ENCODE measurements at places on chromosomes 16 and 17. TPM values are rescaled to one million over a fixed set of nuclear protein-coding genes. Genes with fewer than 3 reads are reported as not detected.

Gene PRKCA
- 24.0 TPM for total RNA-seq

Gene PRCD
- 0.86 TPM for total RNA-seq

Gene KCTD19
- total RNA-seq, result not detected

Gene RUNDC3A
- total RNA-seq, result not detected

Gene UQCRC2
- 134 TPM for total RNA-seq

DNA sequence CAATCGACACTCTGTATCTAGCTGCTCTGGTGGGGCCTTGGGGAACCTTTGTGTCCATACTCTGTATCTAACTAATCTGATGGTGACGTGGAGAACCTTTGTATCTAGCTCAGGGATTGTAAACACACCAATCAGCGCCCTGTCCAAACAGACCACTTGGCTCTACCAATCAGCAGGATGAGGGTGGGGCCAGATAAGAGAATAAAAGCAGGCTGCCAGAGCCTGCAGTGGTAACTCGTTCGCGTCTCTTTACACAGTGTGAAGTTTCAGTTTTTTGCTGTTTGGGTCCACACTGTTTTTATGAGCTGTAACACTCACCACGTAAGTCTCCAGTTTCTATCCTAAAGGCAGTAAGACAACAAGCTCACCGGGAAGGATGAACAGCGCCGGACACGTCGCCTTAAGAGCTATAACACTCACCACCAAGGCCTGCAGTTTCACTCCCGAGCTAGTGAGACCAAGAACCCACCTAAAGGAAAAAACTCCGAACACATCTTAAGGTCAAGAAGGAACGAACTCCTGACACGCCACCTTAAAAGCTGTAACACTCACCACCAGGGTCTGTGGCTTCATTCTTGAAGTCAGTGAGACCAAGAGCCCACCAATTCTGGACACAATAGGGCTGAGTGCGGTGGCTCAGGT lies 64.6 kb downstream of the KPNA2 start:
- DNase-seq, result no peak

GRCh38 chr16:66746048-66746447 lies 5.4 kb downstream of the DYNC1LI2 start:
- no peak for DNase-seq

DNA sequence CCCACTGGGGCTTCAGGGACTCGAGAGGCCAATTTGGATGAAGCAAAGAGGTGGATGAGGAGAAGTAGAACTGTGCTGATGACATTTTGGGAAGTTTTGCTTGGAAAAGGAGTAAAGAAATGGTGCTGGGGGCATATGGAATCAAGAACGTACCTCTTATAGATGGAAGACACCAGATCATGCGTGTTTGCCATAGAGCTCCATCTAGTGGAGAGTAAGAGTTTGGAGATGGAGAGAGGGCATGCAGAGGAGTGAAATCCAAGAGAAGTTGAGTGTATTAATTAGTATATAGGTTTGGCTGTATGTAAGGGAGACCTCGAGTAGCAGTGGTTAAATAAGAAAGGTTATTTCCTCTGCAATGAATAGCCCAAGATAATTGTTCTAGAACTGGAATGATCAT lies 56.0 kb downstream of the SHISA6 start:
- DNase-seq, result no peak

DNA sequence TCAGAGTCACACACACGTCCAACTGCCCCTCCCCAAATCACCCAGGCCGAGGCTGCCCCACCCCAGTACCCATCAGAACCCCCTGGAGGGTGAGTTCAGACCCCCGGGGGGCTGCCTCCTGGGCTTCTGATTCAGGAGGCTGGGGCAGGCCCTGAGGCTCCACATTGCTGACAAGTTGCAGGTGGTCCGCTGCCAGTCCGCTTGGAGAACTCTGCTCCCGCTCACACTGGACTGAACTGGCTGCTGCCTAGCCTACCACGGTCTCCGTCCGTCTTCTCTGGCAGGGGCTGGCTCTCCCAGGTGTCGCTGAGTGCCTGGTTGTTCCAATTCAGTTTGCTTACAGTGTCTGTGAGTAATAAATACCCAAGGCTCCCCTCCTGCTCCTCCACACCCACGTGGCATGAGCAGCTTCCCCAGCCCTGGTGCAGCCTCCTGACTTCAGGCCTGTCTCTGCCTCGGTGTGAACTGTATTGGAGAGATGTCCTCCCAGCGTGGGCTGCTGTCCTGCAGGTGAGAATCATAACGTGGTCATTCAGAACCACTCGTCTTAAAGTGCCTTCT lies 163.4 kb downstream of the LAT start:
- DNase-seq, result no peak

DNA sequence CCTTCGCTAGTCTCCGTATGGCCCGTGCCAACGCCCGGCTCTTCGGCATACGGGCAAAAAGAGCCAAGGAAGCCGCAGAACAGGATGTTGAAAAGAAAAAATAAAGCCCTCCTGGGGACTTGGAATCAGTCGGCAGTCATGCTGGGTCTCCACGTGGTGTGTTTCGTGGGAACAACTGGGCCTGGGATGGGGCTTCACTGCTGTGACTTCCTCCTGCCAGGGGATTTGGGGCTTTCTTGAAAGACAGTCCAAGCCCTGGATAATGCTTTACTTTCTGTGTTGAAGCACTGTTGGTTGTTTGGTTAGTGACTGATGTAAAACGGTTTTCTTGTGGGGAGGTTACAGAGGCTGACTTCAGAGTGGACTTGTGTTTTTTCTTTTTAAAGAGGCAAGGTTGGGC lies 2.5 kb downstream of the RPL13 start:
- no peak for DNase-seq

DNA sequence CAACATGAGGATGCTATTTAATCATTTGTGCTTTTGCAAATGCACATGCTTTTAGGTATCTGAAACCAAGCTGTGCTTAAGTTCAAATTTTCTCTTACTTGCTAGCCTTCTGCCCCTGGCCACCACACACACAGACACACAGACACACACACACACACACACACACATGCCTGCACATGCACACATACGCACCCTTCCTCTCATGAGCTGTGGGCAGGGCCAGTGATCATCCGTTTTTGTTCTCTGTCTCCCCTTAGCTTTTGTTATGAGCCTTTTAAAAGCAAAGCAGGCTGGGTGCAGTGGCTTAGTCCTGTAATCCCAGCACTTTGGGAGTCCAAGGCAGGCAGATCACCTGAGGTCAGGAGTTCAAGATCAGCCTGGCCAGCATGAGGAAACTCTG lies 34.2 kb downstream of the CD300LF start:
- no peak for DNase-seq

GRCh38 chr17:80191192-80191591 lies 21.4 kb downstream of the CARD14 start:
- no peak for DNase-seq

- DNase-seq, result peak; percentile 11
These were observed 1631.8 kb downstream of the CDH8 start for GRCh38 chr16:60404401-60404800.

All from LHCN-M2 (cell line).